ENCODE measurements at places on chromosomes 5 and 9. TPM values are rescaled to one million over a fixed set of nuclear protein-coding genes. Genes with fewer than 3 reads are reported as not detected.

The SAXO1 gene
- total RNA-seq = not detected

The LCN1 gene
- total RNA-seq = not detected

The AHRR gene
- total RNA-seq = 5.4 TPM

The GGTA1 gene
- total RNA-seq = not detected

The EQTN gene
- not detected for total RNA-seq

The RORB gene
- total RNA-seq = not detected

The COQ4 gene
- 58.3 TPM for total RNA-seq

The KIF24 gene
- total RNA-seq = 3.7 TPM

The OR1J4 gene
- not detected for total RNA-seq

The PCDHB2 gene
- total RNA-seq = 3.4 TPM

The PCDHB3 gene
- total RNA-seq = 0.30 TPM

The DCAF10 gene
- 12.7 TPM for total RNA-seq

The PALM2AKAP2 gene
- total RNA-seq = 0.51 TPM

The PCDHB6 gene
- 0.88 TPM for total RNA-seq

The NPR3 gene
- total RNA-seq = 16.9 TPM

The RC3H2 gene
- 26.3 TPM for total RNA-seq

The FGF1 gene
- total RNA-seq = 0.42 TPM

The C1QTNF2 gene
- total RNA-seq = 0.08 TPM

The RELL2 gene
- total RNA-seq = 3.4 TPM

The VCAN gene
- total RNA-seq = 12.6 TPM

The DMRT3 gene
- total RNA-seq = not detected

The HACD4 gene
- total RNA-seq = 1.0 TPM

The PDE4D gene
- 41.8 TPM for total RNA-seq

The PCDHGA10 gene
- total RNA-seq = 0.02 TPM

The NOL8 gene
- 29.4 TPM for total RNA-seq

The TMEM252 gene
- total RNA-seq = not detected

The TAF11L10 gene
- total RNA-seq = not detected

The ANP32B gene
- 307 TPM for total RNA-seq

The DNAH5 gene
- 2.0 TPM for total RNA-seq

The LECT2 gene
- not detected for total RNA-seq

The FREM1 gene
- not detected for total RNA-seq

The PLAC8L1 gene
- total RNA-seq = 0.38 TPM

The DOK3 gene
- total RNA-seq = 3.9 TPM

The GABRA1 gene
- total RNA-seq = not detected

The PCAT7 gene
- total RNA-seq = 0.72 TPM

The NR5A1 gene
- total RNA-seq = 0.11 TPM

The ZNF366 gene
- total RNA-seq = not detected

The OR1J2 gene
- total RNA-seq = not detected

The MORN5 gene
- not detected for total RNA-seq

The NEURL1B gene
- 9.2 TPM for total RNA-seq

Data from A549 treated with dexamethasone at 1 μM for 4 hours (cell line).